Stimulated activated CD4-positive, alpha-beta T cell treated with anti-CD3 and anti-CD28 coated beads, Interleukin-15, amount 100 ng/mL, for 1 hour (primary cell): ENCODE measurements at places on chromosomes 2 and 18.

DNA sequence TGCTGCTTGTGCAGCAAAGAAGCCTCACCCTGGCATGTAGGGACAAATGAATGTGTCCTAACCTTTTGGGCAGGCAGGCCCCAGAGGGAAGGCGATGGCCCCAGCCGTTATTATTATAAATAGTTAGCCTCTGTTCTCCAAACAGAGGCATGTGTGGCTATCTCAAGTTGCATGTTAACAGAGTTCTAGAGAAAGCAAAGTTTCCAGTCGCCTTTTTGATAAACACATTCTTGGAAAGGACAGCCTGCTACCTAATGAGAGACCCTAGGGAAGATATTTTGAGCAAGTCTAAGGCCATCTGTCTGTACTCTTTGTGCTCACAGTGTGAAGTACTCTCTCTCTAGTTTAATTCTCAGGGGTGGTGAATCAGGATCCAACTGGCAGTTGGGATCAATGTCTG, 97.4 kb upstream of the FHL2 start:
- DNase-seq = no peak

GRCh38 chr2:188978291-188979081, 4.3 kb downstream of the COL3A1 start:
- no peak for DNase-seq

DNA sequence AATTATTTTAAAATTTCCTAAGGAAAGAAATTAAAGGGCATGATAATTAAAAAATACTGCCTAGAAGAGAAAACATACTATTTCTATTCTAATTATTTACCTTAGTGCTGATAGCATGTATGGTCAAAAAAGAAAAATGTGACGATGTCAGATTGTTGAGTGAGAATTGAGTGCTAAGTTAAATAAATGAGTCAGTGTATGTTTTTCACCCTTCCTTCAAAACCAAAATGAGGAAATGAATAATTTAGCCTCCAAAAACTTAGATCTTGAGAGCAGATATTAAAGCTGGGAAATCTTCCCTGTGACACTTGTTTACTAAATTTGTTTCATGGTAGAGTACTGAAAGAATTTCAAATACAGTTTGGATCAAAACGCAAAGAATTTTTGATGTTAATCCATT, 58.6 kb upstream of the NYAP2 start:
- no peak for DNase-seq

GRCh38 chr2:215751200-215751910, 262.0 kb downstream of the MREG start:
- no peak for DNase-seq

- no peak for DNase-seq
Measured at GRCh38 chr18:7157760-7158159, 40.2 kb upstream of the LAMA1 start.

DNA sequence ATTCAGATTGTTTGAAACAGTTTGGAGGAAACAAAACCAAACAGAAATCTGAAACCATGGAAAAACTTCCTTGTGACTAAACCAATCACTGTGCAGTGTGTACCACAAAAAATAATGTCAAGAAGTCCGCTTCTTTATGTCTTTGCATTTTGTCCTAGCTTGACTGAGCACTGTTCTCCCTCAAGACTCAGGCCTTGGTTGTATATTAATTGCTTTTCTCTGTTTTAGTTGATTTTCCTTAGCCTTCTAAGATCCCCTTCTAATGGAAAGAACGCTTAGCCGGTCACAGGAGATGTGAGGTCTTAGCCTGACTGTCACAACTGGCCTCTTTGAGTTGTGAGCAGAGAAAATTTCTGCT, 56.6 kb downstream of the LCLAT1 start:
- DNase-seq = no peak

DNA sequence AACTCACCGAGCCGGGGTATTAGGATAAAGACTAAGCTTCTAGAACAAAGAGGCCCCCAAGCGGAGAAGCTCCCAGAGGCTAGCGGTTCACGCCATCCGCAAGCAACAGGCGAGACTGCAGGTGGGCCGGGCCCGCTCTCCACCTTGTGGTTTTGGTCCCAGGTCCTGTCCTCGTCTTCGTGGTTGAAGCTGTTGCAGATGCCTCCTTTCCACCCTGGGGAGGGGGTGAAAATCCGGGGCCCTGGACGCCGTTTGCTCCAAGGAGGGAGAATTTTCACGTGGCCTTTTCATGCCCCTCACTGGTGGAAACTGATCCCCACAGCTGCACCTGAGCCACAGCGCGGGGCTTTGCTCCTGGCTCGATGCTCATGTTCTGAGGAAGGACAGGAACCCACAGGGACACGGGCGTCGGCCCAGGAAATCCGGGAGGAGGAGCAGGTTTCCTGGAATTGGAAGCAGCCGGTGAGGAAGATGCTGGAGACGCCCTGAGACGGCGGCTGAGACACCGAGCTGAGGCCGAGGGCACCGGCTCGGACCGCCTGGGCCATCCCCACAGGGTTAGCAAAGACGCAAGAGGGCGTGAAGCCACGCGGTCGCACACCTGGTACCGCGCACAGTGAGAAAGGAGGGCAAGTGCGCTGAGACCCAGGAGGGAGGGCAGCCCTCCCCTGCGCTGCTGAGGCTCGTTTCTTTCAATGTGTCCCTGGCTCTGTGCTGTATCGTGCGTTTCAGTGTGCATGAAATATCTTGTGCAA, 54.7 kb upstream of the SALL3 start:
- DNase-seq = no peak

DNA sequence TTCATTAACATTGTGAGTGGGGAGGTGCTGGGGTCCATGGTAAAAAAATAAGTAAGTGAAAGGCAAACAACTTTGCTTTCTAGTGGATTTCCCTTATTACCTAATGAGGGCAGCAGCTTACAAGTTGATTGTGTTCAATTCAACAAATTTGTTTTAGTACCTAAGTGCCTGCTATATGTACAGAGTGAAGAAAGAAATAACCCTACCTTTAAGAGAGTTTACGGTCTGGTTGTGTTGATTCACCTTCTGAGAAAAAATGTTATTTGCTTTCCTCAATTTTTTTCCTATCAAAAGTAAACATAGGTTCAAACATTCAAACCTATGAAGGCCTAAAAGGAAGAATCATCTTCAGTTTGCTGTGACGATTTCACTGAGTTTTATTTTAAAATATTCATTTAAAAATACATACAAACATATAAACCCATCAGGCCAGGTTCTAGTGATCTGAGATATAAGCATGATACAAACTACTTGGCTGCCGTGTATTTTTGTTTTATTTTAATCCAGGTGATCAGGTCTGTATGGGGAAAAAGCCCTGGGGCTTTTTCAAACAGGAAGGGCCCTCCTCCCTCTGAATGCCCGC, 1.5 kb upstream of the SPTBN1 start:
- no peak for DNase-seq

- DNase-seq = no peak
Measured at GRCh38 chr18:6569813-6570212, 155.1 kb upstream of the L3MBTL4 start.

DNA sequence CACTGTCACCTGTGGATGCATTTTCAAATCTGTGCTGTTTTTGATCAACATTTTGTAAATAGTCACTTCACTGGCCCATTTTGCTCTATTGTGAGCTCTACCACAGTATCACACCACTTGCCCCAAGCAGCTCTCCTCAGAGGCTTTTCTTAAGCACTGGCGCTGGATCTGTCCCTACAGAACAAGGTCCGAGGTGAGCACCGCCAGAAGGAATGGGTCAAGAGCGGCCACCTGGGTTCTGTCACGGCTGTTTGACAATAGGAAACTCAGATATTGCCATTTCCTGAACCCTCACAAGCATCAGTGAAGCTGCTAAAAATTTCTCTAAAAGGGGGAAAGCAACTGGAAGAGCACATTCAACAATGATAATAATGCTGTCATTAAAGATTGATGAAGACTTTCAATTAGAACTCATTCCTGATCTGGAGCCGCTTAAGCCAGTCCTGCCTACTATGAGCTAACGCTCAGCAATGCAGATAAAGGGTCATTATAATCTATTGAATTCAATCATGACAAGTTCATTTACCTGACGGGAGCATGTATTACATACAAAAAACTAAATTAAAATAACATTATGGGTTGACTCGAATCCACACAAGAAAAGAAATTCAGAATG, 514.0 kb downstream of the GALR1 start:
- DNase-seq = no peak

DNA sequence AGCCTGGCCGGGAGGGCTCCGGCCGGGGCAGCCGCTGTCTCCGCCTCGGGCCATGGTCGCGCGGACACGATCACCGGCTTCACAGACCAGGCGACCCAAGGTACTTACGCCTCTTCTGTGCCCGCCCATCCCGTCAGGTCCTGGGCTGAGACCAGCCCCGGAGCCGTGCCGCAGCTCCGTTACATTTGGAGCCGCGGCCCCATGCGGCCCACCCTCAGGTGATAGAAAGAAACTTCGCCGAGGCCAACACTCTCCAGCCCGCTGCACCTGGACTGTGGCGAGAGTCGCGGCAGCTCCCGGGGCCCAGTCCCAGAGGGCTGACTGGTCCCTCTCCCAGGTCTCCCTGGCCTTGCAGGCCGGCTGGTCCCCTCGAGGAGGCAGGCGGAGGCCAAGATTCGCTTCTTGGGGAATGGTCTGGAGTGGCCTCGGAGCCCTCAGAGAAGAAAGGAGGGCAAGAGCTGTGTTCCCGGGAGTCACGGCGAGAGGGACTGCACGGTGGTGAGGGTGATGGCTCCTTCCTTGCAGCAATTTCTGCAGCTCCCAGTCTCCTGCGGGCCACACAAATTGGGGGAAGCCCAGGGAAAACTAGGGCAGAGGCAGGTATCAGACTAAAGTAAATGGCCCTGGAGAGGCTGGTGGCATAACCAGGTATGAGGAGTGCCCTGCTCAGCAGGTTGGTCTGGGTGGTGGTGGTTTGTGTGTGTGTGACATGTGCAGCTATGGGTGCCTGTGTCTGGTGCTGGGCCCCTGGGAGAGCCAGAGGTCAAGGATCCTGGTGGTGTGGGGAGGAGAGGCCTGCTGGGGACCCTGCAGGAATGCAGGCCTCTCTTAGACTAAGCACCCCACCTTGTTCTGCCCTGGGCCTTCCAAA, 822 bp downstream of the GDF7 start:
- DNase-seq = no peak

- no peak for DNase-seq
Measured at GRCh38 chr2:157438863-157439823, 4.7 kb downstream of the CYTIP start.

DNA sequence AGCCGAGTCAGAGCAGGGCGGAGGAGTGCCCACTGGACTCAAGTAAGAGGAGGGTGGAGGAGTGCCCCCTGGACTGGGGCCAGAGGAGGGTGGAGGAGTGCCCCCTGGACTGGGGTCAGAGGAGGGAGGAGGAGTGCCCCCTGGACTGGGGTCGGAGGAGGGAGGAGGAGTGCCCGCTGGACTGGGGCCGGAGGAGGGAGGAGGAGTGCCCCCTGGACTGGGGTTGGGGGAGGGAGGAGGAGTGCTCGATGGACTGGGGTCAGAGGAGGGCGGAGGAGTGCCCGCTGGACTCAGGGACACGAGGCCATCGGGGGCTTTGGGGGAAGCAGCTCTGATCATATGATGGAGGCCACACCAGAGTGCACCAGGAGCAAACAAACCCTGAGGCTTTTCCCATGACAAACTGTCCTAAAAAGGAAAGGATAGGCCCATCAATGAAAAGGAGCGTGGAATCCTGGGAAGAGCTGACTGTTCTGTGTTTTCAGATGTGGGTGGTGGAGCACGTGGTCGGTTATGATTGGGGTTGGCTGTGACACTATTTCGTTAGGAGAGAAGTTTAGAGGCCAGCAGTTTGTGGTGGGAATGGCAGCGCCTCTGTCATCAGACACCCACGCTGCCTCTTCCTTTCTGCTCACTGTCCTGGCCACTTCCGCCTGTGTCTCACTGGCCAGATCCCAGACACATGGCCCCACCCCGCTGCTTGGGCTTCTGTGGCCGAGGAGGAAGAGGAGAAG, 24.5 kb upstream of the HPCAL1 start:
- no peak for DNase-seq

GRCh38 chr2:212089873-212090272, 448.7 kb downstream of the ERBB4 start:
- no peak for DNase-seq

GRCh38 chr2:159317392-159318088, 31.0 kb upstream of the WDSUB1 start:
- DNase-seq = no peak

DNA sequence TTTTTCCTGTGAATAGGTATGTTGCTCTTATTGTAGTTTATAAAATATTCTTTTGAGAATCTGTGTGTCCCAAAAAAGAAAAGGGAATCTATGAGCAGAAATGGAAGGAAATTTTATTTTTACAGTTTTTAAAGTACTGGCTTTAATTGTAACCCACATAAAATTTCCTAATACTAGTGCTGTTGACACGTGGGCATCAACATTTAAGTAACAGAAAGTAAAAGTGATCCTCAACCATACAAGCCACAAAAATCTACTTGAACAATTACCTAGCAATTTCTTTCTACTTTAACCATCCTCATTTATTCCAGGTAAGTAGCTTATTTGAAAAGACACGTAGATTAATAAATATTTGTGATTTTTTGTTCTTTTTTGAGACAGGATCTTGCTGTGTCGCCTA, 62.0 kb downstream of the MAP3K20 start:
- DNase-seq = no peak

- DNase-seq = no peak
Measured at GRCh38 chr18:77254711-77255405, 5.2 kb downstream of the GALR1 start.
